T-helper 1 cell (primary cell): ENCODE measurements at places on chromosomes 6 and 20.

GRCh38 chr6:117272032-117272866, 6.9 kb downstream of the VGLL2 start:
- no peak for DNase-seq

DNA sequence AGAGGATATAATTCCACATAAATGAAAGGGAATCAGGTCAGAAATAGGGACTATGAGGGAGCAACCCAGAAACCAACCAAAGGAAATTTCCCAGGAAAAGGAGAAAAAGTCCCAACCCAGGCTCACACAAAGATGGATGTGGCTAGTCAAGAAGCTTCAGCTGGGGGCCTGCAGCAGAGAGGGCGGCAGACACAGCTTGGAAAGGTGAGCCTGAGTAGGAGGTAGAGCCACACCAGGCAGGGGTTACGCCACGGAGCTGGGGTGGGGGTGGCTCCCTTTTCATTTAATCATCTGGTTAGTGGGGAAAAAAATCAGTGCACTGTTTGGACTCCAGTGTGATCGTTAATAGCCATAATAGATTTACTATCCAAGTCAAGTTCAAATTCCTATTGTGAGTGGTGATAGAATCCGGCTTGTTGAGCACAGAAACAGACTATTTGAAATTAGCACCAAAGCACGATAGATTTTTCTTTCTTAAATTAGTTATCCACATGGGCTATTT, 220.6 kb downstream of the TPBG start:
- DNase-seq: no peak

DNA sequence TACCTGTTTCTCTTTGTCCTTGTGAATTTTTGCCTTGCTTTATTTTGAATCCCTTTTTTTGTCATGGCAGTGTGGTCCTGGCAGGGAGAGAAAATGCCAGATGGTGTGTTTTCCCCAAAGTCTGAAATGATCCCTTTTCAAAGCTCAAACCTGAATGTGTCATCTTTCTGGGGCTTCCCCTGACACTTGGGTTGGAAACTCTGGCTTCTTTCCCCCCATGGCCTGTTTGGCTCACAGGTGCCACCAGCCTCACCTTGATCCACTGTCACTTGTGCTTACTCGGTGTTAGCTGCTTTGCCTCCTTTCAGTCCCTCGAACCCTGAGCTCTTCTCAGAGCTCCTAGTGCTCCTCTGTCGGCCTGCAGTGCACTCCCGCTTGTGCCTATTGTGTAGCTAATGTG, 22.3 kb downstream of the MYBL2 start:
- no peak for DNase-seq

GRCh38 chr6:109788687-109789086, 97.6 kb downstream of the FIG4 start:
- DNase-seq: no peak

DNA sequence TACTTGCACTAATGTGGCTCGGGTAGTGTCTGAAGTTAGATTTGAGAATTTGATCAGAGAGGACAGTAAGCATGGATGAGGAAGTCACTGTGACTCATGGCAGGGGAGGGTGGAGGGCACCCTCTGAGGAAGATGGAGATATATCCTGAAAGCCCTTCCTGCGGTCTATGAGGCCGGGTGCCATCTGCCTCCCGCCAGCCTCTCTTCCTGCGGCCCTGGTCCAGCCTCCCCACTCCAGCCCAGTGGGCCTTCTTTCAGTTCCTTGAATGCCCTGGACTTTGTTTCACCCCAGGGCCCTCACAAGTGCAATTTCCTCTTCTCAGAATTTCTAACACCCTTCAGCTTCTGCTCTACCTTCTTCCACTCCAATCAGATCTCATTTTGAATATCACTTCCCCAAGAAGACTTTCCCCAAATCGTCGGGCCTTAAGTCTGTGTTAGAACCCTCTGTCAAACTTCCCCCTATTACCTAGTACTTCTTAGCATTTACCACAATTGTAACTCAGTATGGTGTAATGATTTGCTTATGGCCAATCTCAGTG, 20.2 kb upstream of the TNFAIP3 start:
- no peak for DNase-seq

GRCh38 chr6:21738180-21739094, 144.9 kb downstream of the SOX4 start:
- no peak for DNase-seq

DNA sequence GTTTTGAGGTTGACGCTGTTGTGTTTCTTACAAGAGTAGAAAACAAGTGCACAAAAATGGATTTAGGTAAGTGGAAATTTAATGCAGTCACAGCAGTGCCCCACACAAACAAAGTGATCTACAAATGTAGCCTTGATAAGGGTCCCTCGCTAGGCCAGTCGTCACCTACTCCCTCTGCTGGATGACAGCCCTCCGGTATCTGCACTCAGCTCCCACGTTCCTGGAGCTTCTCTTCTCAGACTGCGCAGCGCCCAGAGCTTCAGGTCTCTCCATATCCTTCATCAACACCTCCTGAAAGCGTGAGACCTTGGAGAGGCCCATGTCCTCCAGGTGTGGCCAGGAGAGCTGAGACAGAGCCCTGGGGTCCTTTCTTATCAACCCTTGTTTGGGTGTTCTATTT, 58.3 kb upstream of the MAP3K4 start:
- no peak for DNase-seq

- no peak for DNase-seq
Observed at GRCh38 chr20:1434571-1435336, 31.9 kb downstream of the NSFL1C start.

GRCh38 chr20:23084845-23085365, 1.2 kb downstream of the CD93 start:
- DNase-seq: no peak

GRCh38 chr6:34447910-34448309, 18.0 kb upstream of the PACSIN1 start:
- DNase-seq: no peak

GRCh38 chr6:28922004-28922820, 1.6 kb downstream of the TRIM27 start:
- DNase-seq: peak; percentile 57

- no peak for DNase-seq
Observed at GRCh38 chr6:111573892-111574797, 31.5 kb downstream of the TRAF3IP2 start.

- no peak for DNase-seq
Observed at GRCh38 chr6:46357591-46357990, 133.7 kb downstream of the RCAN2 start.

DNA sequence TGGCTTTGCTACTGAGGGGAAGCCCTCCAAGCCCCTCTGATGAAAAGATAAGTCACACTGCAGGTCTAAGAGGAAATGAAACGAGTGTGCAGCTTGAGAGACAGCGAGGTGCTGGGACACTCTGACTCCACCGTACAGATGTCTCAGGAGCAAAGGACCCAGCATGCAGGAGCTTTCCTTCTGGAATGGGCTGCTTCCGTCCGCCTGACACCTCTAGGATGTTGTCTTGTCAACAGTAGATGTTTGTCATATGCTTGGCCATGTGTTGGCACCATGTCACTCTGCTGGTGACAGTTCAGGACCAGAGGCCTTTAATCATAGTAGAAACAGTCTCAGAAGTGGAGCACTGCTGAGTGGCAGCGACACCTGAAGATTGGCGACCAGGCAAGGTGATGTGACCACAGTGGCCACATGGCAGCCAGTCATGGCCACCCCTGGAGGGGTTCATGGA, 46.7 kb downstream of the SLC24A3 start:
- DNase-seq: no peak

DNA sequence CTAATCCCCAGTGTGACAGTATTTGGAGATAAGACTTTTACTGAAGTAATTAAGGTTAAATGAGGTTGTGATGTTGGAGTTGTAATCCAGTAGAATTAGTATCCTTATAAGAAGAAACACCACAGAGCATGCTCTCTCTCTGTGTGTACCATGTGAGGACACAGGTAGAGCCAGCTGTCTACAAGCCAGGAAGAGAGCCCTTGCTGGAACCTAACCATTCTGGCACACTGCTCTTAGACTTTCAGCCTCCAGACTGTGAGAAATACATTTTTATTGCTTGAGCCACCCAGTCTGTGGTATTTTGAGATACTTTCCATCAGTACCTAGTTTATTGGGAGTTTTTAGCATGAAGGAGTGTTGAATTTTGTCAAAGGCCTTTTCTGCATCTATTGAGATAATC, 110.2 kb downstream of the PHF3 start:
- no peak for DNase-seq

GRCh38 chr6:3549314-3549940, 92.6 kb upstream of the SLC22A23 start:
- no peak for DNase-seq

DNA sequence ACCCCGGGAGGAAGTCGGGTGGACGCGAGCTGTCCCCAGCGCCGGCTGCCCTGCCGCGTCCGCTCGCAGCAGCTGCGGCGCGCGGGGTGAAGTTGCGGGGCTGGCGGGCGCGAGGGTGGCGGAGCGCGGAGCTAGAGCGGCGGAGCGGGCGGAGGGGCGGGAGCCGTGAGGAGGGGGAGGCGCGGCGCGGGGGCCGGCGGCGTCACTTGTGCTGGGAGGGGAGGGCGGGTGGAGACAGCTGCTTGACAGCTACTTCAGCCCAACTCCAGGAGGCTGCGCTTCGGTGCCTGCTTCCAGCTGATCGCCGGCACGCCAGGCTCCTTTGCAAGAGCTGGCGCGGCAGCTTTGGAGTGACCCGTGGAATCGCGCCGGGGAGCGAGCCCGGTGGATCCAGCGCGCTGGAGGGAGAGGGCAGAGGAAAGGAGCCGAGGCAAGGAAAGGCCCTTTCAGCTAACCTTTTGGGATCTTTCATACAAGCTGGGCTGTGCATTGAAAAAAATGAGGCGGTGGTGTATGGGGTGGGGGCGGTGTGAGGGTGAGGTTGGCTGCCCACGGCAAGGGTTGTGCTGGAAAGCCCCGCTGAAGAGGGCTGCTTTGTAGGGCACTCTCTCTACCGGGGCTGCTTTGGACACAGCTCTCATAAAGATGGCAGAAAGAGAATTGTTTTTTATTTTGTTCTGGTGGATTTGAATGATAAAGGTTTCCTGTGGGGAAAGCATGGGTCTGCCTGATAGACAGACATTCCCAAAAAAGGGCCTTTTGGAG, 24.6 kb downstream of the RIPOR2 start:
- peak; percentile 48 for DNase-seq

DNA sequence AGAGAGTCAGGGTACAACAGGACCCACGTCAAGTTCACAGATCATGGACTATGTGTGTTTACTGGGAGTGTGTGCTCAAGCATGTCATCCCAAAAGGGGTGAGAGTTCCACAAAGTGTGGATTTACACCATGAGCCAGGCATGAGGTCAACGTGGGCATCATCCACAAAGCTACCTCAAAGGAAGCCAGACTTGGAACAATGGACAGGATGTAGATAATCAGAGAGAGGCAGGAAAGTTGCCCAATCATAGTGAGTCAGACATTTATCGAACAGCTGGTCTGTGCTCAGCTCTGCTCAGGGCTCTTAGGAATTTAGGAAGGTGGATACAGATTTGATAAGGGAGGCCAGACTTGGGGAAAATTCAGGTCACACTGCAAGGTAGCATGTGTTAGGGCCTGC, 317.2 kb upstream of the CDYL start:
- no peak for DNase-seq

- DNase-seq: no peak
Observed at GRCh38 chr20:34260208-34260942, 19.2 kb downstream of the ASIP start.

GRCh38 chr6:26030716-26031115, 56.5 kb upstream of the HFE start:
- DNase-seq: no peak
